Astrocyte of the hippocampus (primary cell): ENCODE measurements at places on chromosomes 7 and 10.
A peak's percentile ranks its signal among the peaks of the same experiment; 100 is the strongest.

- DNase-seq: no peak
These were observed 93.7 kb upstream of the STK17A start for GRCh38 chr7:43489257-43489656.

- DNase-seq: peak; percentile 71
These were observed 48.7 kb upstream of the DYNC1I1 start for GRCh38 chr7:95723583-95724180.

DNA sequence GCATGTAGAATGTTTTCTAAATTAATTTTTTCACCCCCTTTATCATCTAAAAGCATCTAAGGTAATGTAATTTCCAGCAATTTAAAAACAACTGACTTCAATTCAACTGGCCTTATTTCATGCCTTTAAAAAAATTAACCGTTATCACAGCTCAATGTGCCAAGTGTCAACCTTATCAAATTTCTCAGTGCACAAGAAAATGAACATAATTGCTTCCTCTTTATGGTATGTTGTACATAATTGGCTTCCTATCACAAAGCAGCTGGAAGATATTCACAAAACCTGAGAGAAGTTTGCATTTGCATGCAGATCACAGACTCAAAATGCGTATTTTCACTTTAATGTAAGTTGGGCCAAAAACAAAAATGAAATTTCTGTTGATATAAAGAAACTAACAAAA lies 966.4 kb downstream of the GRM8 start:
- no peak for DNase-seq

GRCh38 chr10:85032981-85033380 lies 704.6 kb downstream of the CCSER2 start:
- no peak for DNase-seq

- DNase-seq: no peak
These were observed 79.0 kb downstream of the ABI1 start for GRCh38 chr10:26781797-26782196.

GRCh38 chr10:132542086-132542775 lies 4.6 kb downstream of the INPP5A start:
- no peak for DNase-seq

GRCh38 chr10:128957221-128957620 lies 509.8 kb upstream of the MGMT start:
- DNase-seq: no peak

GRCh38 chr7:14073543-14073942 lies 84.1 kb upstream of the ETV1 start:
- no peak for DNase-seq

GRCh38 chr10:2463316-2463715 lies 604.0 kb upstream of the PFKP start:
- peak; percentile 10 for DNase-seq

DNA sequence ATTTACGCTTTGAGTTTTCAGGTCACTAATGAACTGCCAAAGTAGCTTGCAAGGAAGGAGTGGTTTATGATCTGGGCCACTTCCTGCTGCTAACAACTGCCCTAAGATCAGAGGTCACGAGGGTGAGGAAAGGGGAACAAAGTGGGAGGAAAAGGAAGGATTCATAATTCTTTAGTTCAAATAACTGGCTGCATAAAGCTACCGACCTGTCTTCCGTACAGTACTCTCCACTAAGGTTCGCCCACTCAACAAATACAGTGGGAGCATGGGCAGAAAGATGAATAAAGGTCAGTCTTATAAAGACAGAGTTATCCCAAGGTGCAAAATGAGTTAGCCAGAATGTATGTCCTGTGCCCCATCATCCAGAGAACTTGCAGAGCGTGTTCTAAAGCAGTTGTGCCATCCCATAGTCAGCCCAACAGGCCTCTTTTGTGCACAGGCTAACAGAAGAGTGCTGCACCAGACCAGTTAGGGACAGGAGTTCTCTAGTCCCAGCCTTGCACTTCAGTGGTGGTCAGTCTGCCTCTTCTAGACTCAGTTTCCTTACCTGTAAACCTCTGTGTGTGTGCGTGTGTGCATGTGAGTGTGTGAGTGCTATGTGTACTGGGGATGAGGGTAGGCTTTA lies 65.9 kb downstream of the CREB3L2 start:
- no peak for DNase-seq

GRCh38 chr10:51270936-51271530 lies 196.7 kb downstream of the PRKG1 start:
- no peak for DNase-seq

DNA sequence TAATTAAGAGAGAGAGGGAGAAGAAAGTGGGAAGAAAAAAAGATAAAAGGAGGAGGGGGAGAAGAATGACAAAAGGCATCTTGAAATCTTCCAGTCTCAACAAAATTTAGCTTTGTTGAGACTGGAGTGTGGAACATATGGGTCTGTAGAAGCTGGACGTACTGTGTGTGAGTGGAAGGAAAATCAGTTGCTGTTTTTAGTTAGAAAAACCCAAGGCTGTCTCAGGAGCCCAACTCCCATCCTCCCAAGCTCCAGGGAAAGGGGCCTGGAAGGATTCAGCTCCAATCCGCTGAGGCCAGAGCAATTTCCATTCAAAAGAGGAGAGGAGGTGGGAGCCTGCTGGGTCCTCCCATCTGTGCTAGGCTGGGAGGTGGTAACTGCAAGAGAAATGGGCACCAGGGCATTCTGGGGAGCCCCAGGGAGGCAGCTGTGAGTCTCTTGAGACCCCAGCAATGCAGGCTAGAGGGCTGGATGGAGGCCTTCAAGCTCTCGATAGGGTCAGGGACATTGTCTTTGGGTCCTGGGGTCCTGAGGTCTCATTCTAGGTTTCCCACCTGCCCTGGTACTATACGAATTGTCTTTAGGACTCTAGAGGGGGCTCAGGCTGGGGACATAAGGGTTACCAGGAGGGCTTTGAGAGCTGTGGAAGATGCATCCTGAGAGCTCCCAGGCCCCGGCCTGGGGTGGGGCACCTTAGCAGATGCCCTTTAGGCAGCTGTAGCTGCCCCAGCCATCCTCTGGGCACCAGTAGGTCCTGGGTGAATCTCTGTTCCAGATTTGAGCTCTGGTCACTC lies 21.4 kb downstream of the ADCYAP1R1 start:
- no peak for DNase-seq

- no peak for DNase-seq
These were observed 30.8 kb downstream of the SGMS1 start for GRCh38 chr10:50592961-50593418.

GRCh38 chr10:47435081-47435480 lies 48.8 kb downstream of the ANXA8 start:
- DNase-seq: no peak

DNA sequence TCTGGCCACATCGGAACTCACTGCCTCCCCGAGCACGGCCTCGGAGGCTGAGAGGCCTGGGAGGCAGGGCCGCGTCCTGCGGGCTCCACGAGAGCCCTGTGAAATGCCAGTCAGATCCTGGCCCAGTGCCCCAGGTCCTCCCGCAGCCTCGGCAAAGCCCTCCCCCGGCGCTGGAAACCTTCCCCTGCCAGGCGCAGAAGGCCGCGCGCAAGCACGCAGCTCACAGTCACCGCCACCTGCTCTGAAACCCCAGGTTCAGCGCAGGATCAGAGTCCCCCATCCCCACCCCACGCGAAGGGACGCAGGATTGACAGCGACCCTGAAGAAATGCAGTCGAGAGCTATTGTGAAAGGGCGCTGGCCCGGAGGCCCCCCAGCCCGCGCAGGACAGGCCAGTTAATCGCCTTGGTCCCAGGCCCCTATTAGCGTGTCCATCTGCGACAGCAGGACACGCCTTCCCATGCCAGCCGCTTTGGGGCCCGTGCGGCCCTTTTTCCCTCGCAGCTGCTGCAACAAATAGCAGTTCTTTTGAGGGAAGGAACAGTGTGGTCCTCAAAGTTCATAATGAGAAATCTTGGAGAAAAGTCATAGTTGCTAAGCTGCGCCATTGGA lies 13.5 kb upstream of the EGFR start:
- peak; percentile 45 for DNase-seq

DNA sequence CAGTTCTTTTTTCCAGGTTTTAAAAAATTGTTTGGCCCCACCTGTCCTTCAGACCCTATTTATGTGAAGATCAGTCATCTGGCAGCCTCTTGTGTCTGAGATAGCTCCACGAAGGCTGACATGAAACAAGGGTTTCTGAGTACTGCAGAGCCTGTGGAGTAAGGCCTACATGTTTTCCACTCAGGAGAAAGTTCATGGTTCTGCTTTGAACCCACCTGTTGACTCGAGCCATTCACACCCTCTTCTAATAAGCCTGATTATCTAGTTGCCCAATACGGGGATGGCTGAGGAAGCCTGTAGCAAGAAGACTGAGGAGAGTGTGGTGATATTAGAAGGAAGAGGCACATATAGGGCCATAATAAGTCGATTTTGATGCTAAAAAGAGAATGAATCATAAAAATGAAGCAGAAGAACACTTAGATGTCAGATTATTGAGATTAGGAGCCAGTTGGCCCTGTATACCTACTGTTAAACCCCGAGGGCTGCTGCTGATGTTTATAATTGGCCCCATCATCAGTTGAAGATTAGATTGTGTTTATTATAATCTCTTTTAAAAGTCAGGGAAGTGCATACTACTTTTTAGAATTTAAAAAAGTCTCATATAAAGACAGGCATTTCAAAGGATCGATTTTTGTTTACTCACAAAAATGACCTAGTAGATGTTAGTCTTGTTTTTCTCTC lies 109.4 kb downstream of the CDK14 start:
- DNase-seq: no peak

DNA sequence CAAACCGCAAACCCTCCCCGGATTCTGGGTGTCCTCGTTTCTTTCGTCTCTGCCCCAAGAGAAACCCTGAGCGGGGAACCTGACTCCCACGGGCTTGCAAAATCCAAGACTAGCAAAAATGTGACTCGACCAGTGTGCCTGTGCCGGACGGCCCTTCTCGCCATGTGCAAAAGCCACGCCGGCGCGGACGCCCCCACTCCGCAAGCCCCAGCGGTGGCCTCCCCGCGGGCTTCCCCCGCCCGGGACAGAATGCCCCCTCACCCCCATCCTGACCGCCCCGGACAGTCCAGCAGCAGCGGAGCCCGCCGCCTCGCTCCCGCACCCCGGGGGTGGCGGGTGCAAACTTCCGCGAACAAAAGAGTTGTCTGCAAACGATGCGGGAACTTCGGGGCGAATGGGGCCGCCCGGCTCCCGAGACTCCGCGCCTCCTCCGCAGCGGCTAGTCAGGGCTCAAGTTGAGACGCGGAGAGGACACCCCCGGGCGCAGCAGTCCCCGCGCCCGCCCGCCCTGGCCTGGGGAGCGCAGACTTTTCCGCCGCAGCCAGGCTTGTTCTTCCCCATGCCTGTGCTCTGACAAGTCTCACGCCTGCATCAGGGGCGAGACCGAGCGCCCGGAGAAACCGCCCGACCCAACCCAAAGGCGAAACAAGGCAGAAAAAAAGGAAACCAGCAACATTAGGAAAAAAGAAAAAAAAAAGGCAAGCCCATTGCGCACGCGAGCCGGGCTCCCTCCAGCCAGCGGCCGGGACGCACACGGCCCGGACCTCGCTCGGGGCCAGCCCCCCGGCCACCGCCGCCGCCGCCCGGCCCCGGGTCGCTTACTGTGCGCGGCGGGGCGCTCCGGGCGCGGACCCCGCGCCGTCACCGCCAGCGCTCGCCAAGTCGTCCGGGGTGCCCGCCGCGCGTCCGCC lies 732 bp downstream of the FAM53B start:
- peak; percentile 64 for DNase-seq

- no peak for DNase-seq
These were observed 50.8 kb downstream of the FAM53B start for GRCh38 chr10:124693396-124693795.

DNA sequence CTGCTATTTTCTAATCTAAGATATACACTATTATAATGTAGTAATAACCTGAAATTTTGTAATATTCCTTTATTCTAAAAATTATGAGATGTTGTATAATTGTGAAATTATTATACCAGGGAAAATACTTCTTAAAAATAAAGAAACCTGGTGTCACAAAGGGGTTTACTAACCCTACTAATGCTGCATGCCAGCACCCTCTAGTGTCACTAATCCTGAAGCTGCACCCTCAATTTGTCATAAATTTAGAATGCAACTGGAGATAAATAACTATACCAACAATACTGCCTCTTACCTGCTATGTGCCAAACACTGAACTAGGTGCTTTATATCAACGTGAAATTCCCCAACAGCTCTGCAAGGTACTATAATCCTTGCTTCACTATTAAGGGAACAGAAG lies 30.8 kb downstream of the TM9SF3 start:
- peak; percentile 39 for DNase-seq

DNA sequence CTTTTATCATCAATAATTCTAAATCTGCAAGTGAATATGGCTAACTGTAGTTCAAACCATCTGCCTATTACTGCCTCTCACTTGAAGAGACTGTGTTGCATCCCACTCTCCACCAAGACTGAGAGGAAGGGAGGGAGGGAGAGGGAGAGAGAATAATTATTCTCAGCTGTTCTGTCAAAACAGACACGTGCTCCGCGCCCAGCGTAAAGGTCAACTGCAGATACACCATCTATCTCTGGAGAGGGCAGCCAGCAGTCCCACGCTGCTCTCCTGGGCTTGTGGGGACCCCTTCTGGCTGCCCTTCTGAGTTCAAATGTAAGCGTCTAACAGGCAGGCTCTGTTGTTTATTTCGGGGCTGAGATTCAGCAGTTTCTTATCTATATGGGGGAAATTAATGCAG lies 625.5 kb upstream of the GALNT17 start:
- DNase-seq: no peak

DNA sequence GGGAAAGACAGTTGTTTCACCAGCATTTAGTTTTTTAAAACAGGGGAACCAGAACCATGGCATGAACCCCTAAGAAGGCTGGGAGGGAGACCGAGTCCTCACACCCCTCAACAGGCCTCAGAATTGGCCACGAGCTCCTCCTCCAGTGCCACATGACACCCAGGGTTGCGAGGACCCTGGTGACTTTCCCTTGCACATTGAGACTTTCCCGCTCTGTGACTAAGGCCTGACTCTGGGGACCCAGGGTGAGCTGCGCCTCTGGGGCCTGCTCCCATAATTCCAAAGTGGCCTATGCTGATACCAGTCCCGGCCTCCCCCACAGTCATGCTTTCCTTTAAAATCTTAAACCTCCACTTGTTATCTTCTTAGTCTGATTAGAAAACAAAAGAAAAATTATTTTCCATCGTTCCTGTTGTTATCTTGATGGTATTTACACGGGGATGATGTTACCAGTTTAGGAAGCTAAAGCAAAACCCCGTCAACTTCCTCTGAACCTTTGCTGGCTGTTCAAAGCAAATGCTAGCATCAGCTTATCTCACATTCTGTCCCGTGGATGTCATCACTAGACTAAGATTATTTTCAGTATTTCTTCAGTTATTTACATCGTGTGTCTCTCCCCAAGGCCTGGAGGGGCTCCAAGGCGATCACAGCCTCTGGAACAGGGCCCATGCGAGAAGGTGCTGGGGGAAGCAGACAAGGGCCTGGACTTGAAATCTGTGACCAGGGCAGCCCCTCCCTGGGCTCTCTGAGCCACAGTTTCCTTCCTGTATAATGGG lies 42.1 kb downstream of the FAM53B start:
- no peak for DNase-seq
